ENCODE measurements at places on chromosomes 16 and 17.

GRCh38 chr17:79262624-79263023, 188.0 kb downstream of the ENGASE start:
- DNase-seq = no peak

DNA sequence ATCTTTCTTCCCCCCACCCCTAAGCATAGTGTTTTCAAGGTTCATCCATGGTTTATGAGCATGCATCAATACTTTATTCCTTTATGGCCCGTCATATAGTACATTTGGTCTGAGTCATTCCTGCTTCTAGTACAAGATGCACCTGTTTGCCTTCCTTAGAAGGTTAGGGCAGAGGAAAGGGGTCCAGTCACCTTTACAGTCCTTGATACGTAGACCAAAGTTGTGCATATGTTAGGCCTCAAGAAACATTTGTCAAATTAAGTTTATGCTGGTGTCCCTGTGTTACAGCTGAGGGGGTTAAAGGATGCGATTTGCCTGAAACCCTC, 1.4 kb downstream of the CYB5D2 start:
- DNase-seq = no peak

DNA sequence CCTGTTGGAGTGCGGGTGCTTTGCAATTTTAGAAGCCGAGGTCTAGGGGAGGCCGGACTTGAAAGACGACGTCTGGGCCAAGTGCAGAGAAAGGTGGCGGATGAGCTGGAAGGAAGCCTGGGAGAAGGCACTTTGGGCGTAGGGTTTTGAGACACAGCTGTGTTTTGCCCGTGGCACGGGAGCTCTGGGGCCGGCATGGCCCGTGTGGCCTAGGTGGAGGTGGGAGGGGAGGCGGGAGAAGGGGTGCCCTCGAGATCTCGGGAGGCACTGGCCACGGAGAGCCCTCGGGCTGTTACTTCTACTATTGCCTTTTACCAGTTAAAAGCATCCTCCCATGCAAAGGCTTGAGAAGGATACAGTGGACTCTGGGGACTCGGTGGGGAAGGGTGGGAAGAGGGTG, 161.9 kb downstream of the FOXL1 start:
- DNase-seq = no peak

- no peak for DNase-seq
Measured at GRCh38 chr17:81912441-81913309, 1.5 kb upstream of the PCYT2 start.

- DNase-seq = no peak
Measured at GRCh38 chr17:62064029-62064790, 868 bp downstream of the MED13 start.

DNA sequence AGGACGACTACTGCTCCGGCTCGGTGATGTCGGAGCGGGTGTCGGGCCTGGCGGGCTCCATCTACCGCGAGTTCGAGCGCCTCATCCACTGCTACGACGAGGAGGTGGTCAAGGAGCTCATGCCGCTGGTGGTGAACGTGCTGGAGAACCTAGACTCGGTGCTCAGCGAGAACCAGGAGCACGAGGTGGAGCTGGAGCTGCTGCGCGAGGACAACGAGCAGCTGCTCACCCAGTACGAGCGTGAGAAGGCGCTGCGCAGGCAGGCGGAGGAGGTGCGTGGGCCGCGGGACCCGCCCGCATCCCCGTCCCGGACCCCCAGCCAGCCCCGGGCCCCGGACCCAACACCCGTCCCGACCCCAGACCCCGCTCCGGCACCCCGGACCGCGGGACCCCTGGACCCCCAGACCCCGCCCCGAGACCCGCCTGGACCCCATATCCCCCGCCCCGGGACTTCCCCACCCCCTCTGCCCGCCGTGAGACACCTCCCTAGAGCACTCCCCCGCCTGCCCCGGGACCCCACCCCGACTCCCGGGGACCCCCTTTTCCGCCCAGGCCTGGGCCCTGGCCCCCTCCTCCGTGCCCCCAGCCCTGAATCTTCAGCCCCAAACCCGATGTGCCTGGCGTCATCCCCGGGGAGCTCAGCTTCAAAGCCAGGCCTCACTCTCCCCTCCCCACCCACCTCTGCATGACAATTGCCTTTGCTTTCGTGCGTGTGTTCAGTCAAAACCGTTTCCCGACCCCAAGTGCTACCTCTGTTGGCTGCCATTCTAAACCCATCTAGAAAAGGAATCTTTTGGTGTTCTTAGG, 594 bp downstream of the MAPK8IP3 start:
- no peak for DNase-seq

- DNase-seq = peak; percentile 100
Measured at GRCh38 chr16:13436641-13437412, 483.1 kb upstream of the ERCC4 start.

DNA sequence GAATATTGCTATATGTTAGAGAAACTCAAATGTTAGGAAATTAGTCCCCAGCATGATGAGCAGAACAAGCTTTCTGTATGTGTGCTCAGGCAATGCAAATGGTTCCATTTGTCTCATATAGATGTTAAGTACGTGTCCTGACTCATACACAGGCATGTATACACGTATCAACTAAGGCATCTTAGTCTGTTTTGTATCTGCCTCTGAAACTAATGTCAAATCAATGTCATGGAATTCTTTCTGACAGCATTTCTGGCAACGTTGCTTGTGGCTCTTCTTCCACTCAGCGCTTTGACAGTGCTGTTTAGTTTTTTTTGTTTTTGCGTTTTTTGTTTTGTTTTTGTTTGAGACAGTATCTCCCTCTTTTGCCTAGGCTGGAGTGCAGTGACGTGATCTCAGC, 111.9 kb downstream of the CNTNAP4 start:
- DNase-seq = no peak

GRCh38 chr17:49266233-49266632, 35.6 kb upstream of the PHOSPHO1 start:
- no peak for DNase-seq

- no peak for DNase-seq
Measured at GRCh38 chr16:49661465-49662187, 194.3 kb downstream of the ZNF423 start.

DNA sequence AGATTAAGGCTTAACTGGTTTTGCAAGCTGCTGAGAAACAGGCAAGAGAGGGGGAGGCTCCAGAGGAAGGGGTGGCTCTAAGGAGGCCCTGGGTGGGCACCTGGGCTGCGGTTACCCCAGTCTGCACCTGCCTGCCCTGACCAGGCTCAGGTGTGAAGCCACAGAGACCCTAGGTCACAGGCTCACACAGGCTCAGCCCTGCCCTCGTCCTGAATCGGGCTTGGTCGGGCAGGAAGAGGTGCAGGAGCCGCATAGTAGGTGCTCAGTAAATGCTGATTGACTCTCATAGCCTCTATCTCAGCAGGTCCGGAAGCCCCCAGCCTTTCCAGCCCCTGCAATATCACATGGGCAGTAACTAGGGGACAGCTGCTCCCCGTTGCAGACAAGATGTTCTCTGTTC, 203.4 kb downstream of the GSG1L start:
- DNase-seq = no peak

DNA sequence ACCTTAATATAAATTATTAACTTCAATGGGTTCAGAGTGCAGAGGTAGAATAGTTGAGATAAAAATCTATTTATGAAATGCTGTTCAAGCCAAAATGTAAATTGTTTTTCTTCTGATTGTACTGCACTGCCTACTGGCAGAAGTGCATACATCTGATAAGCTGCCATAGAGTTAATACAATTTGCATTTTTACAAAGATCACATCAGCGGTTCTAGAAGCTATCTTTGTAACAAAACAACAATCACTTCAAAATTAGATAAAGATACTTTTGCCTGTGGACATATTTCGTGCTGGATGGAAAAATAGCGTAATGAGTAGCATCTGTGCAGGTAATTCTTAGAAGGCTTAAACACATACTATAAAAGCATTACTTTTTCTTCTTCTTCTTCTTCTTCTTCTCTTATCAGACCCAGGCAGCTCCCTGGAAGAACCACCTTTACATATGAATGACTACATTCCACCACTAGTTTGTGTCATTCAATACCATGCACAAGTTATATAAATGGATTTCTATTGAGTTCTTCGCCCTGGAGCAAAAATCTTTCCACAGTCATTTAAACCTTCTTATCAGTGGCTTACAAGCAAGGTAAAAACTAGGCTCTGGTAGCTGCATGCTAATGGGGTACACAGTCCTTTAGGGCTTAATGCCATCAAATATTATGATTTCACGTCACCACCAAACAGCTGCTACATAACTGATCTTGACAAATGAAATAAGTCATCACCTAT, 47.0 kb downstream of the SYNRG start:
- no peak for DNase-seq

- no peak for DNase-seq
Measured at GRCh38 chr17:78358538-78359320, 1.1 kb downstream of the SOCS3 start.

DNA sequence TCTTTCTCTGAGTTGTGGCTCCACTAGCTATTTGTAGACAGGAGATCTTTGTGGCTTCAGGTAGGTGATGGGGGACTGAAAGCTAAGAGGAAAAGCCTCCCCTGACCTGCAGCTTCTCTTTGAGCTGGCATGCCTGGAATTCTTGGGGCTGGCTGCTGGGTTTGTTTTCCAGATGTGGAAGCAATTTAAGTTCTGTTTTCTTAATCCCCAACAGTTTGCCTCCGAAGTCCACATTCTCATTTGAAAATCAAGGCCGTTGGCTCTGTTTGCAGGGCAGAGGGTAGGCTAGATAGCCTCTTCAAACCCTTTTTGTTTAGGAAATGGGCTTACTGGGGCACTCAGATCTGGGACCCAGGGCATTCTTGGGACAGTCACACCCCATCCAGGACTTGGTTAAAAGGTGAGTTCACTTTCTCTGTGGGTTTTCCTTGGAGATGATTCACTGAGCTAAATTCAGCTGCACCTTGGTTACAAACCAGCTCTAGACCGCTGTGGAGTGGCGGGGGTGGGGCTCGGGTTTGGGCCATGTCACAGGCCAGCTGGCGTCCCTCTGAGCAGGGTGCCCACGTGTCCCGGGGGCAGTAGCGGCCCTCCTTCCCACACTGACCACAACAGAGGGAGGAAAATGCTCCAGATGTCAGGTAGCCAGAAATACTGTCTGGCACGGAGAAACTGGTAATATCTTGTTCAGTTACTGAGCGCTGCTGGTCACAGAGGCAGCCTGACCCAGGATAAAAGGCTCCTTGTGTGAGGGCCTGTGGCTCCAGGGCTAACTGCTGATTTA, 108.5 kb downstream of the RAB11FIP4 start:
- DNase-seq = peak; percentile 73

GRCh38 chr17:51607512-51607911, 347.2 kb downstream of the UTP18 start:
- DNase-seq = no peak

DNA sequence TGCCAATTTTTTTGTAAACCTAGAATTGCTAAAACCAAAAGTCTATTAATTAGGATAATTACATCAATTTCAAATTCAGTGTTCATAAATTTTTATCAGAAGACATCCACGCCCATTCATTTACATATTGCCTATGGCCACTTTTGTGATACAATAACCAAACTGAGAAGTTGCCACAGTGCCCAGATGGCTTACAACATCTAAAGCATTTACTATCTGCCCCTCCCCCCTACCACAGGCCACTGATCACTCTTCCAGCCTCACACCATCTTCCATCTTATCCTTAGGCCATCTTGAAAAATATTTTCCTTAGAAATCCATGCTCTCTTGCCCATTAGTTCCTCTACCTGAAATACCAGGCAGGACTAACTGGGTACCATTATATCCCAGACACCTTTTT, 6.3 kb upstream of the PRKAR1A start:
- no peak for DNase-seq

GRCh38 chr16:74297145-74297665, 591 bp downstream of the PSMD7 start:
- DNase-seq = no peak

DNA sequence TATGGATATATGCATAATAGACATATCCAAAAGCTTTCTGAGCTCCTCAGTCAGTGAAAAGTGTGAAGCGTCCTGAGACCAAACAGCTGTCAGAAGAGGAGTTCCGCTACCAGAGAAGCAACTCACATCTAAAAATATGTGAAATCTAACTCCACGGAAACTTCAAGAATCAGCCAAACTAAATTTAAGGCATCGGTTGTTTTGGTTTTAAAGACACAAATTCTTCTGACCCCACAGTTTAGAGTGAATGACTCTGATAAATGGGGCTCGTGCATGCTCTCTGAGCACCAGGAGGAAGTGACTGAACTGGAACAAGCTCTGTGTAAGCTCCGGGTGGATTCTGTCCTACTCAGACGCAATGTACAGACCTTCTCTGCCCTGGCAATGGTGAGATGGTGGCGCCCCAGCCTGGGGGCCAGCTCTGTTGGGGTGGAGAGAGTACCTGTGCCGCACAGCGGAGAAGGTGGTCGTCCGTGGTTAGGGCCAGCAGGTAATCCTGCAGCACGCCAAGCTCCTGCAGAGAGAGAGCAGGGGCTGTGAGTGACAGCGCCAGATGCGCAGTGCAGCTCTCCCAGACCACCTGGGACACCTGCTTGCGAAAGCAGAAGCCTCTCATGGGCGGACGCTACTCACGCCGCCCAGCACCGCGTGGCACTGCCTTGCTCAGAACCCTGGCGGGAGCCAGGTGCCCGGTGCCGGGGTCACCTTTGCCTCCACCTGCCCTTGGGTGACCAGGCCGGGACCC, 44.4 kb upstream of the ATP2A3 start:
- DNase-seq = no peak

DNA sequence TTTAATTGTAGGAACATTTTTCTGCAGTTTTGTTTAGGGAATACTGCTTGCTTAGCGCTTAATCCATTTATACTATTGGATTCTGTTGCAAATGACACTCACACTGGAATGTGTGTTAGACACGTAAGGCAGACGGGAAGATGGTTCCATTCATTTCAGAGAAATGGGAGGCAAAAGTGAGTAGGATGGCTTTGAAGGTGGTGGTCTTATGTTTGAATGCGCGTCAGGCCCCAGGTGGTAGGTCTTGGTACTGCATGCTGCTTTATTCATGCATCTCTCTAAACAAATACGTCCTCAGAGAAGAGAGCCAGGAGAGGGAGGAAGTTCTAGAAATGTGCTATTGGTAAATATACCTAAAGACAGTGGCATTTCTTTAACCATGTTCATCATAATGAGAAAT, 997.6 kb upstream of the RBFOX1 start:
- no peak for DNase-seq

- DNase-seq = no peak
Measured at GRCh38 chr17:80880648-80880985, 111.0 kb upstream of the CHMP6 start.

DNA sequence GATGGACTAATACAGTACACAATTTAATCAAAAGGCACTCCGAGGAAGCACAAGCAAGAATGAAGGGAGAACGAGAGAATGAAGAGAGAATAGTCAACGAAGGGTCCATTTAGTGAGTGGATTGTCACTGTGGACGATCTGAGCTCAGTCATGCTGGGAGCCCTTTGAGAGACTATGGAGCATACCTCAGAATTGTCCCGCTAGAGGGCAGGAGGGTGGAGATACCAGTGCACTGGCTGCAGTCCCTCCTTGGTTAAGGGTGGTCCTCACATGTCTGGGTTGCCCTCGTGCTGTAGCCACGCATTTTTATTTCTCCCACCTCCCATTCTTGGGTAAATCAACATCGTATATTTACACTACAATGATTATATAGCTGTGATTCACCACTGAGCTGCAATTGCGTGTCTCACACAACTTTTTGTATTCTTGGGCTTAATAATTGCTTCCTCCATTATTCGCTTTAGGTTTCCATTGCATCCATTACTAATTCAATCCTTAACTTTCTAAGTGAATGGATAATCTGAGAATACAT, 33.2 kb upstream of the FAM20A start:
- DNase-seq = no peak
